Renal pelvis (tissue), 12 donors: ENCODE measurements at places on chromosomes 16 and 17. TPM values are rescaled to one million over a fixed set of nuclear protein-coding genes. Genes with fewer than 3 reads are reported as not detected.

GNAO1 gene
- polyA plus RNA-seq: 6.4 TPM

DNA sequence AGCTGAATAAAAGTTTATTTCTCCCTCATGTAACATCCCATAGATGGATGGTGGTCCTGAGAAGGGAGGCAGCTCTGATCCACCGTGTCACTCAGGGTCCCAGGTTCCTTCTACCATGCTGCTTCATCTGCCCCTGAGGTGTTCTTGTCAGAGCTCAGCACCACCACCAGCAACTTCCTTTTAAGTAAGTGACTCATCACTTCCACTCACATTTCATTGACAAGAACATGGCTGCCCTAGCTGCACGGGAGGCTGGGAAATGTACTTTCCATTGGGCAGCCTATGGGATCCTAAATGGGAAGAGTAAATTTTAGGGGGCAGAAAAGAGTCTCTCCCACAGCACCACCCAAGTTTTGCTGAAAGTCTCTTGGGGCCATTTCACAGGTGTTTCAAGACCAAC, 134.7 kb downstream of the USP31 start:
- no peak for DNase-seq

GRCh38 chr17:55870044-55870443, 119.2 kb downstream of the PCTP start:
- DNase-seq: no peak

DNA sequence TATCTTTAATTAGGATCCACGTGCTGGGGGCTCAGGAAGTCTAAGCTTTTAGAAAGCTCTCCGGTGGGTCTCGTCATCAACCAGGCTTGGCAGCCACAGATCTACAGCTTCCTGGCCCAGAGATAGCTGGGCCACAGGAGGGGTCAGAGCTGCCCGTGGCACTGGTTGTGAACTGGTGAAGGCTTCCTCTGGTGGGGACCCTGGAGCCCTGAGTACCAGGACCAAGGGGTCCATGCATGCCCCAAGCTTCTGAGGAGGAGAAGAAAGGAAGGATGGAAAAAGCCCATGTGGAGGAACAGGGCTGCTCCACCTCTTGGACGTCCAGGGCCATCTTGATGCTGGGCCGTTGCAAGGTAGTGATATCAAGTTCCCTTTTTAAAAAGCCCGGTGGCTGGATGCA, 13.3 kb downstream of the RMI2 start:
- no peak for DNase-seq

TMED6 gene
- 5.2 TPM for polyA plus RNA-seq

GRCh38 chr17:64788286-64789060, 126.4 kb upstream of the SMURF2 start:
- no peak for DNase-seq

GRCh38 chr17:40522250-40522960, 21.0 kb upstream of the TNS4 start:
- DNase-seq: no peak

CLEC18A gene
- polyA plus RNA-seq: 90.7 TPM

GRCh38 chr16:75497558-75497957, 2.3 kb upstream of the CHST6 start:
- no peak for DNase-seq

HAP1 gene
- 1.5 TPM for polyA plus RNA-seq

DNA sequence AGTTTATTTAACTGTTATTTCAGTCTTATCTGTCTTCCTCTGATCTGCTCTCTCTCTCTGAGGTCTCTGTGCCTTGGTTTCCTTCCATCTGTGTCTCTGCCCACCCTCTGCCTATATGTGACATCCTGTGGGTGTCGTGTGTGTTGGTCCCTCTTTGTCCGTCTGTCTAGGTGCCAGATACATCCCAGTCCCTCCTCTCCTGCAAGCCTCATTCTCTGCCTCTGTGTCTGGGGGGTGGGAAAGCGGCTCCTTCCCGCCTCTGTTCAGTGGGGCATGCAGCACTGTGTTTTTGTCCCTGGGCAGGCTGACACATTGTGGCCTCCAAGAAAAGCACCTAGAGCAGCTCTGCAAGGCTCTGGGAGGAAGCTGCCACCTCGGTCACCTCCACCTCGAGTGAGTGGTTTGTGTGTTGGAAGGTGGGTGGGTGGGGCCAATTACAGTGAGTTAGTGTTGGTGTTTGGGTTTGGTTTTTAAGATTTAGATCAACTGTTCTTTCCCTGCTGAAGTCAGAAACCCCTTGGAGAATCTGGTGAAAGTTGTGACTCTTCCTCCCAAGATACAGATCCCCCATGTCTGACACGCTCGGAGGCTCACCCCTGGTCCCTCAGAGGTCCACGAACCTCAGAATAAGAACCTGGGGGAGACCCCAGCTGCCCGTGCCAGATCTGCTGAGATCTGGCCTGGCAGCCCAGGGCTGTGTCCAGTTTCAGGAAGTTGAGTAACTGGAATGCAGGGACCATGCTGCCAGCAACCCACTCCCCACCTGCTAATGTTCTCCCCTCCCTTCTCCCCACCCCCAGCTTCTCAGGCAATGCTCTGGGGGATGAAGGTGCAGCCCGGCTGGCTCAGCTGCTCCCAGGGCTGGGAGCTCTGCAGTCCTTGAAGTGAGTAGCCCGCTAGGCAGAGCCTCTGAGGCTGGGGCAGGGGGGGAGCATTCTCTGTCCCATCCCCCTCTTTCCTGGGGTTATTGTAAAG, 50.9 kb upstream of the CPNE2 start:
- no peak for DNase-seq

MSLN gene
- 12.9 TPM for polyA plus RNA-seq

DNA sequence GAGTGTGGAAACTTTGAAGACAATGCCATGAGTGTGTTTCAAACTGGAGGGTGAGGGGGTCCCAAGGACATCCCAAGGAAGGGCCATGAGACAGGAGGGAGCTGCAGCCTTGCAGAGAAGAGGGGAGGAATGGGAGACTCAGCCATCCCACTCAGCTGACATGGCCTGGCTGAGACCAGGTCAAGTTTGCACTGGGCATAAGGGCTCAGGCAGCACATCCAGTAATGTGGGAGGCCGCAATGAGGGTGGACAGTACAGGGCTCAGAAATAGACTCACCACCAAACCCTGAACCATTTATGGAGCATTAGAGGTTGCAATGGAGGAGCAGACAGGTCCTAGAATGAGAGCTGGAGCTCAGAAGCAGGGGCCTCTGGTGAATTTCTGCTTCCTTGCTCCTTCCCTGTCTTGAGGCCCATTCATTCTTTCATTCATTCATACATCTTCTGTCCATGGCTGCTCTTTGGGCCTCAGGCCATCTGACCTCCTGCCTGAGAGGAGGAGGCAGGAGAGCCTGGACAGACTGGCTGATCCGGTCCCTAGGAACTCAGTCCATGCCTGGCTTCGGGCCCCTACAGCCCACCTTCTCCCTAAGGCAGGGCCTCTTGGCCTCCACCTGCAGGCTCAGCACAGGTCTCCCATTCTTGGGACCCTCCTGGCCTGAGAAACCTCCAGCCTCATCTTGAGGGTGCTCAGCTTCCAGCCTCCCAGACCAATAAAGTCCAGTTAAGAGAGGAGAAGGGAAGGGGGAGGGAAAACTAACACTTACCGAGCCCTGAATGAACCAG, 70.5 kb upstream of the CDH5 start:
- DNase-seq: no peak

TMEM208 gene
- 40.1 TPM for polyA plus RNA-seq

DNA sequence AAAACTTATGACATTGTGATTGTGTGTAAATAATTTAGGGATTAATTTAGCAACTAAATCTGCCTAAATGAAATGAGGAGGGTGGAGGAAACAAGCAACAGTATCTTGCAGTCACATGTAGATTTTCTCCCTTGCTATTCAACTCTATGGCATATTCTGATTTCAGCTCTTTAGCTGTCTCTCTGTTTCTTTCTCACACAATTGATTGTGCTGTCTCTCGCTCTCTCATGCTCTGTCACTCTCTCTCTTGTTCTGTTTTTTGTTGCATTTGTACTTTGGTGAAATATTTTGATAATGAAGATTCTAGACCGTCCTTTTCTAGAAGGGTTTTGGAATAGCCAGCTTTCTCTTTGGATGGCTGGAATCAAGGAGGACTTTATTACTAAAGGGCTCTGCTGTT, 70.6 kb downstream of the BCAS3 start:
- no peak for DNase-seq

GRCh38 chr17:63024716-63025115, 58.7 kb downstream of the TANC2 start:
- no peak for DNase-seq

GRCh38 chr16:716200-716568, 1.3 kb downstream of the METRN start:
- DNase-seq: no peak

DNA sequence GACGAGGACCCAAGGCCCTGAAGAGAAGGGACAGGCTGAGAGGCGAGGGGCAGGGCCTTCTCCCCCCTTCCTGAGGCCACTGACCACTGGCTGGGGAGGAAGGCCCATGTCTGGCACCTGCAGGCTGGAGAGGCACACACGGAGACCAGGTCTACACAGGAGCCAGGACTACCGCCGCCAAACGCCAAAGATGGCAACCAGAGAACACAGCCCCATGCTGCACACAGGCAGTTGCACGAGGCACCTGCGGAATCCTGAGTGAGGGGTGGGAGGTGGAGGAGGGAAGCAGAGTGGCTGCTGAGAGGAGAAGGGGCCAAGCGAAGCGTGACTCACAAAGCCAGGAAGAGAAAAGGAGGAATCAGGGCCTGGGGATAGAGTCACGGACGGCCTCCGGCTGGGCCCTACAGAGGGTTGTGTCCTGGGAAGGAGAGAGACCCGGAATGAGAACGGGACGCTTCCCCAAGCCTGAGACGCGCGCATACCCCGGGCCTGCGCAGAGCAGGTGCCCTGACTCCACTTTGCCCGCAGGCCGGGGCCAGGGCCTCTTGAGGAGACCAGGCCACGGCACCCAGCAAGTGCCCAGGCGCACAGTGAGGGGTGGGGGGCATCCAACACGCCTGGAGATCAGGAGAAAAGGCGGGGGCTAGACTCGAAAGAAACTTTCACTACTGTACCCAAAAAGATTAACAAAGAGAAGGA, 28.7 kb upstream of the C16orf95 start:
- no peak for DNase-seq

DNA sequence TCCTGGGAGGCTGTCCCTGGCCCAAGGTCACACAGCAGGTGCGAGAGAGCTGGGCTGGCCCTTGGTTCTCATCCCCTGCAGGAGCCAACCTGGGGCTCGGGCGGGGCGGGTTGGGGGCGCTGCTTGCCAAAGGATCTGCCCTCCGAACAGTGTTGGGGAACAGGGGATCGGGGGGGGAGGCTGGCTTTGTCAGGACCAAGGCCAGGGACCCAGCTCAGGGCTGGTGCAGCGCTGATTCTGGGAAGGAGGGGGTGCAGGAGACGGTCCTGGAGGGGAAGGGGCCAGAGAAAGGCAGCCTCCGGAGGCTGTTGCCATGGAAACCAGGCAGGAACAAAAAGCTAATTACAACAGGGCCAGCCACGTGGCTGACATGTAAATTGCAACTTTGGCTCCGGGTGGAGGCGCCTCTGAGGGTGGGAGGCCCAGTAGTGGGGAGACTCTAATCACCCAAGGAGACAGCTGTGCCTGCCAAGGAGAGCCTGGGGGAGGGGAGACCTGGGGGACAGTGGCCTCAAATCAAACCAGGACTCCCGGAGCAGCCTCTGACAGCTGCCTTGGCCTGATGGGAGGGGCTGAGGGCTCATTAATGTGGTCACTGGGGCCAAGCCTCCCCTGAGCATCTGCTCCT, 1.3 kb downstream of the TUBB3 start:
- DNase-seq: peak; percentile 64

- DNase-seq: no peak
These were observed 1.0 kb upstream of the HOXB13 start for GRCh38 chr17:48729335-48730239.

DNA sequence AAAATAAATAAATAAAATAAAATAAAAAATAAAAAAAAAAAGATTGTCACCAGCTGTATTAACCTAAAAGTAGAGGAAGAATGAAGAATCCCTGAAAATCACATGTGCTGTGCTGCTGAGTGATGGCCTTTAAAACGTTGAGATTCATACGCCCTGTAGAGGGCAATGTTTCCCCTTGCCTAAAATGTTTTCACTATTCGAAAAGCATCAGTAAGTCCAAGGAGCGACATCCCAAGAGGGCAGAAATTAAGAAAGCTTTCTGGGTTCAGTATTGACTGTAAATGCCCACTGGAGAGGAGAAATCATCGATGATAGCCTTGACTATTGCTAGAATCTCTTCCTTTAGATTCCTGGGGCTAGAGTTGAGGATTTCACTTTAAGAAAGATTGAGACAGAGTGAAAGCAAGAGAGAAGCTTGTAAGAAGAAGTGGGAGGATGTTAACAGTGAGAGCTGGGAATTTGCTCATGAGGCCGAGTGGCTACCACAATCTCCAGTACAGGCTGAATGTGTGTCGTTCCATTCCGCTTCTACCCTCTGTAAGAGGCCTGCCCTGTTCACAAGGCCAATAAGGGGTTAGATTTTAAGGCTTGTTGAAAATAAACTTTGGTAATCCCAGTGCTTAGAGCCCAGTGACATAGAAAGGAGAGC, 170.8 kb upstream of the FAM20A start:
- DNase-seq: peak; percentile 42

DHRS7C gene
- polyA plus RNA-seq: not detected

- no peak for DNase-seq
These were observed 68.1 kb upstream of the TRAP1 start for GRCh38 chr16:3785413-3785812.

C1QTNF8 gene
- polyA plus RNA-seq: not detected

DNA sequence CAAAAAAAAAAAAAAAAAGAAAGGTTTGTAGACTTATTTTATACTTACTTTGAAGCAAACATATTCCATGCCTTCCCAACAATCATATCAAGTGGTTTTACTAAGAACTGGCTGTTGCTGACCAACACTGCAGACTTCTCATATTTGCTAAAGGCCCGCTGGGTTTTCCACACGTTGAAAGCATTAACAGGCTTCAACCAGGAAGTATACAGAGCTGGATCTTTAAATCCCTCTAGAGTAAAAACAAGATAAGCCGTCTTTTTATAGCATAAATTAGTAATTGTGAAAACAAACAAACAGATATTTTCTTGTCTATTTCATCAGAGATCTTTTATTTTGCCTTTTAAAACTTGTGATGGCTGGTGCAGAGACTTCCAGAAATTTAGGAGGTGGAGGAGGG, 29.1 kb downstream of the TUBD1 start:
- DNase-seq: no peak

GRCh38 chr17:47741793-47742145, 8.7 kb downstream of the TBX21 start:
- no peak for DNase-seq

GRCh38 chr16:24382762-24383407, 126.8 kb downstream of the CACNG3 start:
- DNase-seq: no peak

ATF7IP2 gene
- 25.4 TPM for polyA plus RNA-seq

- no peak for DNase-seq
These were observed 55.5 kb downstream of the HIC1 start for GRCh38 chr17:2110436-2110835.

- DNase-seq: peak; percentile 48
These were observed 814 bp upstream of the RUNDC3A start for GRCh38 chr17:44307387-44308186.

GRCh38 chr16:66741950-66742808, 9.2 kb downstream of the DYNC1LI2 start:
- DNase-seq: no peak

- DNase-seq: no peak
These were observed 579.7 kb downstream of the CDH11 start for GRCh38 chr16:64542152-64542551.
